ENCODE measurements at places on chromosomes 11 and 22.

- no peak for DNase-seq
These were observed 85.9 kb downstream of the MICAL3 start for GRCh38 chr22:17938484-17938924.

DNA sequence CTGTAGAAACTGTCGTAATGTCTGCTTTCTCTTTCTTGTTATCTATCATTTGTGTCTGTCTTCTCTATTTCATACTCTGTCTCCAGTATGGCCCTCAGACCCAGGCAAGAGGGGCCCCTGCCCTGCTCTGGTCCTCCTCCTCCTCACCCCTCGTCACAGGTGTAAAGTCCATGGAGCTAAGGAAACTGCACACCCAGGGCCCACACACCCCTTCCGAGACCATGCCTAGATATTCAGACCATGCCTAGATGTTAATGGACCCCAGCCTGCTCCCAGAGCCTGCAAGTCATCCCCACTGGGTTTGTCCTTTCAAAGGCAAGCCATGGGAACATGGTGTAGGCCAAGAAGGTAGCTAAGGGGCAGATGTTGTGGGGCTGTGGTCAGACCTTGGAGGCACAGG is 24.1 kb upstream of the ANO1 start:
- no peak for DNase-seq

DNA sequence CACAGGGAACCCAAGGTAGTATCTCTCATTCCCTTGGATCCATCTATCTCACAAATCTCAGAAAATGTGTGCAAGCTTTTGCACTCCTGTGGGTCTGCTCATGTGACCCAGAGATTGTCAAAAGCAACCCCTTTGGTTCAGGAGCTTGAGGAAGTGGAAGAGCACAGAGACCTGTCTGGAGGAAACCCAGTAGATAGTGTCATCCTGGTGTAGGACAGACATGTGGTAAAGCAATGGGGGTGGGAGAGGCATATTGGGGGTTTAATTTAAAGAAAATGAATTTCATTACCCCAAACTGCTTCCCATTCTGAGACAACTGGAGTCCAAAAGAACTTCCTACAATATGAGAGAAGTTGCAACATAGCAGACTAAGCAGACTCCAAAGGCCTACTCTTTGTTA is 5.8 kb upstream of the MS4A14 start:
- DNase-seq = no peak

- DNase-seq = no peak
These were observed 17.5 kb upstream of the TXNRD2 start for GRCh38 chr22:19959043-19959586.

DNA sequence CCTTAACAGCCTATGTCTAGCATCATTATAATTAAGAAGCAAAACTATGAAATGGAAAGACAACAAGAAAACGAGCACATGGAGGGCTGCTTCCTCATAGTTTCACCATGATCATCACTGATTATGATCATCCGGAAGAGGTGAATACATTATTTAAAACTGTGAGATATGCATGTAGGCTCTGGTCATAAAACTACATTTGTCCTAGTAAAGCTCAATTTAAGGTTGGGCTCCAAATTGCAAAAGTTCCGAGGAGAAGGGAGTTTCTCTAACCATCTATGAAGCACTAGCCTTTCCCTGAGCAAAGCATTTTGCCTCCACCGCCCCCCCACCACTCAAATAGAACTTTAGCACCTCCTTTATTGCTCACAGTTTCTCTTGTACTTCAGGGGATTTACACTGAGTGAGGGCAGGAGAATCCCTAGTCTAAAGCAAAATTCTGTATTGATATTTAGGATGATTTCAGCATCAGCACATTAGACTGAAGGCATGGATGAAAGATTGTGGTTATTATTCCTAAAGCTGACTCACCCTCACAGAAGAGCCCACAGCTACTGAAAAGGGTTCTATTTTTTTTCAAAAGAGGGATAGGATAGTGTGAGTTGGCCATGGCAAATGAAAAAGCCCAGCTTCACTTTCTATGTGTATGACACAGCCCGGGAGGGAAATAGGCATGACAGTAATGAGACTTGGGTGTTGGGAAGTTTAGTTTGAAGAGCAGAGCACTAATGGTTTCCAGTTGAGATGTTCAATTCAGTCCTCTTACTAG is 203.4 kb downstream of the CADM1 start:
- DNase-seq = no peak

DNA sequence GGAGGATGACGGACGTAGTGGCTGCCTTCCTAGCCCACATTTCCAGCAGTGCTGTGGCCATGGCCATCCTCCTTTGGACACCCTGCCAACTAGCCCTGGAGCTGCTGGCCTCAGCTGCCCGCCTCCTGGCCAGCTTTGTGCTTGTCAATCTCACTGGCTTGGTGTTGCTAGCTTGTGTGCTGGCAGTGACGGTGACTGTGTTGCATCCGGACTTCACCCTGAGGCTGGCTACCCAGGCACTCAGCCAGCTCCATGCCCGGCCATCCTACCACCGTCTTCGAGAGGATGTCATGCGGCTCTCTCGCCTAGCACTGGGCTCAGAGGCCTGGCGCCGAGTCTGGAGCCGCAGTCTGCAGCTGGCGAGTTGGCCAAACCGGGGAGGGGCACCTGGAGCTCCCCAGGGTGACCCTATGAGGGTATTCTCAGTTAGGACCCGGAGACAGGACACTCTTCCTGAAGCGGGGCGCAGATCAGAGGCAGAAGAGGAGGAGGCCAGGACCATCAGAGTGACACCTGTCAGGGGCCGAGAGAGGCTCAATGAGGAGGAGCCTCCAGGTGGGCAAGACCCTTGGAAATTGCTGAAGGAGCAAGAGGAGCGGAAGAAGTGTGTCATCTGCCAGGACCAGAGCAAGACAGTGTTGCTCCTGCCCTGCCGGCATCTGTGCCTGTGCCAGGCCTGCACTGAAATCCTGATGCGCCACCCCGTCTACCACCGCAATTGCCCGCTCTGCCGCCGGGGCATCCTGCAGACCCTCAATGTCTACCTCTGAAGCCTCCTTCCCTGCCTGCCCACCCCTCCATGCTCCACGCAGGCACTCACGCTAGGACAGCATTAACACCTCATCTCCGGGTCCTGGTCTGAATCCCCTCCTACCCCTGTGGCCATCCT is 1.6 kb downstream of the RNF26 start:
- DNase-seq = no peak

DNA sequence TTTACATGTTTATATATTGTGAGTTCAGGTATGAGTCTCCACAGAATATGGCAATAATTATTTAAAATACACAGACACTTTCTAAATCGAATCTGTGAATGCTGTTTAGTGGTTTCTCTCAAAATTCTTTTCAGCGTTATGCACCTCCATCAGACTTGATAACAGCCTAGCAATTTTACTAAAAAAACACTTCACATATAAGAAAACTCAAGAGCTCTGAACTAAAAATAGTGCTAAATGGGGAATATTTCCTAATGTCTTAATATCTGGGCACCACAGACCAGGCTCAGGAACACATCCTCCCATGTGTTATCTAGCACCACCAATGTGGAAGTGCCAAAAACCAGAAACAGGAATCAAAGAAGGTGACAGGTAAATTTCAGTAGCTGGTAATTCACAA is 47.9 kb downstream of the ARHGAP32 start:
- DNase-seq = no peak

GRCh38 chr11:31817054-31817620 is 6.0 kb upstream of the PAX6 start:
- DNase-seq = no peak

DNA sequence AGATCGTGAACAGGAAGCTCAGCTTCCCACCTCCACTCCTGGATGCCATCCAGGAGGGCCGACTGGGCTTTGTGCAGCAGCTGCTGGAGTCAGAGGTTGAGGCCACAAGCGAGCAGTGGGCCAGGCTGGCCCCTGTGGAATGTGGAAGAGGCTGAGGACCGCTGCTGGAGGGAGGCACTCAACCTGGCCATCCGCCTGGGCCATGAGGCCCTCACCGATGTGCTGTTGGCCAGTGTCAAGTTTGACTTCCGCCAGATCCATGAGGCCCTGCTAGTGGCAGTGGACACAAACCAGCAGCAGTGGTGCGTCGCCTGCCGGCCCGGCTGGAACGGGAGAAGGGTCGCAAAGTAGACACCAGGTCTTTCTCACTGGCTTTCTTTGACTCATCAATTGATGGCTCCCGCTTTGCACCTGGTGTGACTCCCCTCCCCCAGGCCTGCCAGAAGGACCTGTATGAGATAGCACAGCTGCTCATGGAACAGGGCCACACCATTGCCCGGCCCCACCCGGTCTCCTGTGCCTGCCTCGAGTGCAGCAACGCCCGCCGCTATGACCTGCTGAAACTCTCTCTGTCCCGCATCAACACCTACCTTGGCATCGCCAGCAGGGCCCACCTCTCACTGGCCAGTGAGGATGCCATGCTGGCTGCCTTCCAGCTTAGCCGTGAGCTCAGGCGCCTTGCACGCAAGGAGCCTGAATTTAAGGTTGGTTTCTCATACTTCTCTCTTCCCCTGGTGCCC is 24.9 kb downstream of the ART5 start:
- DNase-seq = no peak

DNA sequence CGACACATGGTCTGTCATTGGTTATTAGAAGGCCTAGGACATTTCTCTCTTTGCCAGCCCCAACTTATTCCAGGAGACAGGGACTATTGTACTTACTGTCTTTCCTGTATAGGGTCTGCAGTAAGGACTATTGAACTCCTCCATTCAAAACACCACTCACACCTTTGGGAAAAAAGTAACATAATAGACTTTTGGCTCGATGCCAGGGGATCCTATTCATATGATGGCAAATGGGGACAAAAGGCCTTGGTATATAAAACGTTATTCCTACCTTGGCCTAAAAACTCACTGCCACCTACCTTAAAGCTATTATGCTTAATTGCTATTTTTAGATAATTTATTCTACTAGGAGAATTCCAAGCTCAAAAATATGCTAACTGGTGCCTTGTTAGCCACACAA is 6.3 kb upstream of the NDUFC2 start:
- no peak for DNase-seq

All from foreskin melanocyte (primary cell).